ENCODE measurements at places on chromosomes 3 and 15.

DNA sequence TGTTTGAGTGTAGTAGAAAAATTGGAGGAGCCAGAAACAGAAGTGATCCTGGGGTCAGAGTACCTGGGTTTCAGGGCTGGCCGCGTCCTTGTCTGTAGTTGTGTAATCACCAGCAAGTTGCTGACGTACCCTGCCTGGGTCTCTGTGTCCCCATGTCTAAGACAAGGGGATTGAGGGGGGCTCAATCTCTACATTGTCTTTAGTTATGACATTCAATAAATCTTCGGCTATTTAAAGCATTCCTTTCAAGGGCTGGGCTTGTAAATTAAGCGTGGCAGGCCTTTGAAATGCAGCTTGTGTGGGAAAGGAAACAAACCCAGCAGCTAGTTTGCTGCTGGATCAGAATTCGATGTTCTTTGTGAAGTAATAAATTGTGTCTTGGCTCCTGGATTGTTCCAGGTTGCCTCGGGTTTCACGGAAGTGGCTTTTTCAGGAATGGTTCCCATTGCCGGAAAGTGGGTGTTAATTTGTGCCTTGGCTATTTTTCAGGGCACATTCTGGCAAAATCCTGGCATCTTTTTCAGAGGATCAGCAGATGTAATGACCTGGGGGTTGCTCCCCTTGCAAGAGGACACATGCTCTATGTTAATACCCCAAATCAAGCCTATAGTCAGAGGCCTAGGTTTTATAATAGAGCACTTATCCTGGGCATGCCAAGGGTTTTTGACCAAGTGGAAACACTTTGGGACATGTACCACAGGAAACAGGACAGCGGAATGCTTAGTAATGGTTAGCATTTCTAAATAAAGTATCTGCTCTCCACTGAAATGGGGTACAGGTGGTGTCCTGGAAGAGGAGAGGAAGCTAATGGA lies 294.8 kb upstream of the NR2E3 start:
- no peak for DNase-seq

- DNase-seq = no peak
Observed at GRCh38 chr3:188807006-188807405, 364.8 kb upstream of the TPRG1 start.

DNA sequence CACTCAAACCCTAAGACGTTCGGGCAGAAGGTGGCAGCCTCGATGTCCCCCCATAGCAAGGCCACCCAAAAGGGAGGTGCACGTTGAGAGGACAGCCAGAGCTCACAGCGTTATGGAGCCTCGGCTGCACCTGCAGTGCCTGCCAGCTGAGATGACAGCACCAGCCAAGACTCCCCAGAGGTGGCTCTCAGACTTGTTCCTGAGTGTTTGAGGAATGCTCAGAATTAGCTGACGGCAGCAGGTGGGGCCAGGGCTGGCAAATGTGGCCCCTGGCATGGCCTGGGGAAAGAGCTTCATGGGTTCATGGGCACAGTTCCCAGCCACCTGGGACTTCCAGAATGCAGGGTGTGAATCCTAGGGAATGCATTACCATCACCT lies 177.8 kb downstream of the KLF13 start:
- no peak for DNase-seq

GRCh38 chr3:120741837-120742197 lies 499 bp downstream of the RABL3 start:
- DNase-seq = no peak

GRCh38 chr3:146133441-146133840 lies 27.5 kb downstream of the PLOD2 start:
- DNase-seq = no peak

- DNase-seq = no peak
Observed at GRCh38 chr3:114108137-114108536, 51.6 kb downstream of the QTRT2 start.

All from RPMI8226 (cell line).